ENCODE measurements at places on chromosomes 12 and 14.

DNA sequence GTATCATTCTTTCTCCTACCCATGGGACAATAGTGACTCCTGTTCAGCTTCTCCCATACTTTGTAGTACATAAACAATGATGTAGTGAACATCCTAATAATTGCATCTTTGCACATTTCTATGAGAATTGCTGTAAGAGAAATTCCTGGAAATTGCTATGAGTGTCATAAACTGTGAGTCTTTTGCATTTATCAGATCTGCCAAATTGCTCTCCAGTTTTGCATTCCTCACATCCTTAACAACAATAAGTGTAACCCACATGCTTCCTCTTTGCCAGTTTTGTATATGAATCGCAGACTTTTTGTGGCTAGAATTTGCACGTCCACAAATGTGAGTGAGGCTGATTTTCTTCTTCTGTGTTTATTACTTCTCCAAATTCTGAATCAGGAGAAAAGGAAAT lies 124.0 kb upstream of the TBX5 start:
- no peak for DNase-seq

DNA sequence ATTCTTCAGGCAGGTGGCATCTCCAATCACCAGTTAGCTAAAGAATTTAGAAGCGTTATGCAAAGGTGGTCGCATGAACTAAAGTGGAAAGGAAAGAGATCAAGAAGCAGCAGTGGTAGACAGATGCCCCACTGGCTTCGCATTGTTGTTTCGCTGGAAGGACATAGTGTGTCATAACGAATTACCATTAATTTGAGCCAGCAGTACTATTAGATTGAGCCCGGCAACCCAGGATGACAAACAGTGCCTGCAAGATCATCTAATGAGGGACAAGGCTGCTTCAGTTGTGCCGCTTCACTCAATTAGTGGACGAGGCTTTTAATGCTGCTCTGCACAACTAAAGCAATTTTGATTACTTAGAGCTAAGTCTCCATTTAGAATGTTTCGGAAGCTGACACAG lies 274.5 kb upstream of the SOX5 start:
- no peak for DNase-seq

DNA sequence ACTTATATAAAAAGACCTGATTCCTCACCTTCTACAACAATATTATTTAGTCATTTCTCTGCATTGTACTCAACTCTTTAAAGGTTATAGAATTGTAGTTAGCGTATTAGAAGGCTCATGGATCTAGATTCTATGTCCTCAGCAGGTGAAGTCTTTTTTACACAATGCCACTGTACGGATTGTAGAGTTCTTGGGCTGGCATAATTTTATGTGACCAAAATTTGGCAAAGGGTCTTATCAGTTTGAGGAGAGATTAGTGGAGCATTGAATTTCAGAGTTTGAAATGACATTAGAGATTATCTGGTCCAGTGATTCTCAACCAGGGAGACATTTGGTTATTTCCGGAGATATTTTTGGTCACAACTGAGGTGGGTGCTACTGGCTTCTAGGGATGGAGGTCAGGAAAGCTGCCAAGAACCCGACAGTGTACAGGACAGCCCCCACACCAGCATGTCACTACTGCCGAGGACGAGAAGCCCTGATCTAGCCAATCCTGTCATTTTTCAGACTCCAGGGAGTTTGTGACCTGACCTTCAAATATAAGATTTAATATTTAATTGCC lies 63.9 kb downstream of the BICD1 start:
- no peak for DNase-seq

DNA sequence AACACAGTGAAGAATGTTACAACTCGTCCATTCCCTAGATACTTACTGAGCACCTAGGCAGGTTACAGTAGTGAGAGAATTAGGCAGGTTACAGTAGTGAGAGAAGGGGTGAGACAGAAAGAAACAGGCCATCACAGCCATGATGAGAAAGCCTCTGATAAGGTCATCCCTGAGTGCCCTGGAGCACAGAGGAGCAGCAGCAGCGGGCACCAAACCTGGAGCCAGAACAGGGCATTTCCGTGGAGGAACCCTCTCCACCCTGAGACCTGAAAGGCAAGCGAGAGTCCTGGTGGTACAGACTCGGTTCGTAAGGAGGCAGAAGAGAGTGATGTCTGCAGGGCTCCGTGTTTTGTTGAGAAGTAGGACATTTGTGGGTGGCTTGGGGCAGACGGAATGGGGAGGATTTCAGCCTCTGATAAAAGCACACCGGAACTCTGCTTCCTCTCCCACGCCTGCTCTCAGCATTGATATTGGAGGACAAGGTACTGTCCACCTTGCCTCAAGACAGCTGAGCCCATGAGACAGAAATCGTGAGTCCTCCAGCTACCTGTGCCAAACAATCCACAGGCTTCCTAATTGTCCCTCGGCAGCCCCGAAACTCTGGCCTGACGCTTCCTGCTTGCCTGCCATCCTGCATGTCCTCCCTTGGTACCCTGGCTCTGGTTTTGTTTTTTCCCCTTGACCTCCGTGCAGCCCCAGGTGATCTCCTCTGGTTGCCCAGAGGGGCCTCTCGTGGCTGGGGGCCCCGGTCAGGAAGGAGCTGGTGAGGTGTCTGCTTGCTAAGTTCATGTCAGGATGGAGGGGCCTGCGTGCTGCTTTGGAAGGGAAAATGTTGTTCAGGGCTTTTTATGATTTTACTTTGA lies 136.1 kb downstream of the GCH1 start:
- DNase-seq = no peak

GRCh38 chr12:41636653-41637052 lies 448.5 kb downstream of the PDZRN4 start:
- DNase-seq = no peak

GRCh38 chr14:22415605-22415959 lies 173.4 kb downstream of the DAD1 start:
- DNase-seq = no peak

DNA sequence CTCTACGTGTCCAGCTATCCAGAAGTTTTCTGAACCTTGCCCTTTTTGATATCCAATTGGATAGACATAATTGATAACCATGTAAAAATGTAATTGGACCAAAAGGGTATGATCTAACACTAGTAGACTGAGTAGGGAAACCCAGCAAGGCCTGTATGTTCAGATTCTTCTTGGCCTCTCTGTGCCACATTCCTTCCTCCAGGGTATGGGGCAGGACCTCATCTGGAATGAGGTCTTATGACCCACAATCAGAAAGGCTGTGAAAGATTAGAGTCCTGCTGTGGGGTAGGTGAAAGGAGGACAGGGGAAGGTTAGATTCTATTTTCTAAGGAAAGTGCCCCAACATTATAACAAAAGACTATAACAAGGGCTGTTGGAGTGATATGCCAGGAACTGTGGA lies 51.3 kb upstream of the A2ML1 start:
- no peak for DNase-seq

DNA sequence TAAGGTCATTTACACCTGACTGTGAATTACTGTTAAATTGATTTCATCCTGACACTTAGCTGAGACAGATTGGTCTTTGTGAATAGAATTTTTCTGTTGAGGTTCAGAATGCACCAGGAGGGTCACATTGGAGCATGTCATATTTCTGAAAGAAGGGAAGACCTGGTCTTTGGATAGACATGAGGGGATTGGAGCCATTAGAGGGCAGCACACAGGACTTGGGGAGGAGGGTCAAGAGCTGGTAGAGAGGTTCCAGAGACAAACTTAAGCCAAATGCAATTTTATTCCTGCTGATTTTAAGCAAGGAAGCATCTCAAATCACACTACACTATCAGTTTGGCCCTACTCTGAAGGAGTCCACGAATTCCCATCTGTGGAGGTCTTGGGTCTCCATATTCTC lies 41.1 kb downstream of the GUCY2C start:
- no peak for DNase-seq

GRCh38 chr14:32352631-32353030 lies 23.5 kb downstream of the AKAP6 start:
- DNase-seq = no peak

DNA sequence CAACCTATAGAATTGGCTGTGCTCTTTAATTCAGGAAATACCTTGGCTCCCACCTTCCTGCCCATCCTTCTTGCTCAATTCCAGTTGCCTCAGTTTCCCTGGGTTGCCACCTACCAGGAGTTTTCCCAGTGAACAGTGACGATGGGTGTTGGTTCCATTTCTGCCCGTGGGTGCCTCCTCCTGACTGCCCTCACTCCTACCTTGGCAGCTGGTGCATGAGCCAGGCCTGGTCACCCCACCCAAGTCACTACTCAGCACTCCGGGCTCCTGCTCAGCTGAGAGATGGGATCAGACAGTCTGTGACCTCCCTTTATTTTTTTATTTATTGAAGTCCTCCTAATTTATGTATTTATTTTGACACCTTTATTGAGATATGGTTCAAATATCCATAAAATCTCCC lies 31.0 kb upstream of the PTGR2 start:
- no peak for DNase-seq

DNA sequence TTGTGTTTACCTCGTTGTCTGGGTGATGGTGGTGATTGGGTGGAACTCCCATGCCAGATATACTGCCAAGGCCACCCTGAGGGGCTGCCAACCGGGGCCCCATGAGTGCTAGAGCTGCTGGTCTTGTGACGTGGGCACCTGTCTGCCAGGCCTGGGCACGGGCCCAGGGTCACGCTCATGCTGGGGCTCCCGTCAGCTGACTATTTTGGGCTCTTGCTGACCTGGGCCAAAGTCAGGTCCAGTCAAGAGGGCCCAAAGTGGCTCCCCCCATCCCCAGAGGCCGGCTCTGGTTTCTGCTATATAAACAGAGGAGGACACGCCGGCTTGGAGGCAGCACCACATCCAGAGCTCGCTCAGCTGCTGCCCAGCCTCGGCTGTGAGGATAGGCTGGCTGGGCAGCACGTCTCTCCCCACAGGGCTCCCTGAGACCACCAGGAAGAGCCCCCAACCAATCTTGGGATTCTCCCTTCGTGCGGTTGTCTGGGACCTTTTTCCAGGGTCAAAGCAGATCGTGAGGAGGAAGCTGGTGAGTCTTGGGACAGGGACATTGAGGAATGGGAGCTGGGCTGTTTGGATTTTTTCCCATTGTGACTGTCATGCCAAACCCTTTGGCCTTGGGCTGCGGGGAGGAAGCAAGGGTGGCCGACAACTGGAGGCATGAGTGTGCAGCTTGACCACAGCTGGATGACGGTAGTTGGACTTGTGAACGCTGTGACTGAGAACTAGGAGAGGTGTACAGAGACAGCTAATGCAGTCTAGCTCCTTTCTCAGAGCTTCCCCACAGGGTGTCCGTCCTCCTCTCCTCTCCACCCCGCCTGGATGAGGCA lies 7.6 kb upstream of the NR4A1 start:
- DNase-seq = peak; percentile 52

- DNase-seq = no peak
These were observed 13.0 kb upstream of the TMTC2 start for GRCh38 chr12:82673698-82674097.

- no peak for DNase-seq
These were observed 56.0 kb downstream of the FBXO34 start for GRCh38 chr14:55327179-55327578.

DNA sequence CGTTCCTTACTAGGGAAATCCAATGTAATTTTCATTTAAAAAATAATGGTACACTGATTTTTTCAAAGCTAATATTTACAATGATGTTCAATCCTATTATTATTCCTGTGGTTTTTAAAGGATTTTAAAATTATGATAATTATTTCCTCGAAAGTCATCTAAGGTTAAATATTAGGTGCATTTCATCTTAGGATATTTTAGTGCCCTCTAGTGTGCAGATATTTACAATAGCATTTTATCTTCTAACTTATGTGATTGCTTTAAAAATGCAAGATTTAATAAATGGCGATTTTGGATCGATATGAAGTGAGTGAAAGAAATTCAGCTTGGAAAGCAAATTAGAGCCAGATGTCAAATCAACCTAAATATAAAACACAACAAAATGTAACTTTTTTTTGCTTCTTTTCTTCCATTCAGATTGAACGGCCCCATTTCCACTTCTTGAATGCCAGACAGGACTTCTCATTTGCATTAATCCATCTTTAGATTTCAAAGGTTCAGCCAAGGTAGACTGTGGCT lies 293.5 kb downstream of the SLC6A15 start:
- DNase-seq = no peak

- peak; percentile 23 for DNase-seq
These were observed 1.6 kb downstream of the LRRC74A start for GRCh38 chr14:76827696-76828296.

DNA sequence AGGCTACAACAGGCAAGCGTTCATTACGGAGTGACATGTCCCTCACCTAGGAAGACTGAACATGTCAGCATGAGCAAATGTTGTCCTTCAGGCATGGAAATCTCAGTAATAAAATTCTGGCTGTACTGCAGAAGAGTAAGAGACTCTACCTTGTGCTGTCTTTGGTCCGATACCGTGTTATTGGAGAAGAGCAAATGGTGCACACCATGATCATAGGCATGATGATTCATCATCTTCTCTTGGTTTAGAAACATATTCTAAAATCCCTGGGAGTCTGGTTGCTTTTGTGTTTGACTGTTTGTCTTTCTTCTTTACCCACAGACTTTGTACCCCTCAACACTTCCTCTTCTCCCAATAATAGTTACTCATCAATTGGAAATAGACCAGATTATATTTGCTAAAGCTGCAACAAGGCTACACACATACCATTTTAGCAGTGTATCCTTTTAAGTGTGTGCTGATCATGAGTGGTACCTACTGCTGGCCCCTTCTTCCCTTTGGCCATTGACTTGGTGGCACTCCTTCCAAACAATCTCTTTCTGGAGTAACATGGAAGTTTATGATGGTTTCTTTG lies 93.5 kb downstream of the RTN1 start:
- no peak for DNase-seq

GRCh38 chr12:55670276-55670675 lies 33.6 kb downstream of the OR10P1 start:
- no peak for DNase-seq

DNA sequence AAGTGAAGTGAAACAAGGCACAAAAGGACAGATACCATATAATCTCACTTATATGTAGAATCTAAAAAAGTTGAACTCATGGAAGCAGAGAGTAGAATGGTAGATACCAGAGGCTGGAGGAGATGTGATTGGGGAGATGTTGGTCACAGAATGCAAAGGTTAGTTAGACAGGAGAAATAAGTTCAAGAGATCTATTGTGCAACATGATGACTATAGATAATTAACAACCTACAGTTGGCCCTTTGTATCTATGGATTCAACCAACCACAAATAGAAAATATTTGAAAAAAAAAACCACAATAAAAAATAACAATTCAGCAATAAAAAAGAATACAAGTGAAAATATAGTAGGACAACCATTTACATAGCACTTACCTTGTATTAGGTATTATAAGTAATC lies 19.3 kb downstream of the CRADD start:
- DNase-seq = no peak

DNA sequence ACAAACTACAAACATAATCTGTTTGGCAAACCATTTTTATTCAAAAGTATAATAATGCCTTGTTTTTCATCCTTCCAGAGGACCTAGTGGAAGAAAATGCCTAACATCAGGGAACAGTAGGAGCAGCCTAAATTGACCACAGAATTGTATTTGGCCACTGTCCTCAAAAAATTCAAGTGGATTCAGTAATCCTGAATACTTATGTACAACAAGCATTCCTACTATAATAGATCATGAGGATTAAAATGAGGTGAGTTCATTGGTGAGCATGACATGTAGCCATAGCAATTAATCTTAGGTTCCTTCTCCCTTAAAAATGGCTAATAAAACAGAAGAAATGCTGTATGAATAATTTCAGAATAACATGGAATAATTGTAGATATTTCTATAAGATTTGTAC lies 209.3 kb downstream of the DAD1 start:
- no peak for DNase-seq

GRCh38 chr14:59454139-59454538 lies 11.0 kb downstream of the GPR135 start:
- DNase-seq = no peak

- no peak for DNase-seq
These were observed 116.0 kb downstream of the TSPAN9 start for GRCh38 chr12:3193131-3193530.
